Activated naive CD4-positive, alpha-beta T cell treated with anti-CD3 and anti-CD28 coated beads, Interleukin-2, amount 10 ng/mL, durations not matched to agents 7 days and 5 days (primary cell): ENCODE measurements at places on chromosomes 4 and X.

DNA sequence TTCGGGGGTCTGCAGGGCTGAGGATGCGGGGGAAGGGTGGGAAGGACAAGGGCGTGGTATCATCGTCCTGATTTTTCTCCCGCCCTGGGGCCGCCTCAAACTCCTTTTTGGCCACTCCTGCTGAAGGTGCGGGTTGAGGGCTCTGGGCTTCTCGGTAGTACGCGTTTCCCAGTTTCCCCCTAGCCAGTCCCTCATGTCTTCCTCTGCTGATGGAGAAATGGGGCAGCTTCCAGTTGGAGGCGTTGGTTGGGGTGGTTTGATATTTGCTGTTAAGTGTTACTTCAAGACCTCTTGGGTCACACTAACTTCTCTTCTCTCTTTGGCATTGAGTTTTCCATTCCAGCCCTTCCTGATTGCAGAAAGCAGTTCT, 482 bp downstream of the GSTCD start:
- H3K4me1 ChIP-seq: peaks cover 31% of the 10 kb centered on the region
- H3K27me3 ChIP-seq: no peaks in the 10 kb centered on the region
- H3K36me3 ChIP-seq: peaks cover 4% of the 10 kb centered on the region
- H3K27ac ChIP-seq: peak overlapping the region; percentile 83
- peak overlapping the region; percentile 98 for H3K4me3 ChIP-seq

DNA sequence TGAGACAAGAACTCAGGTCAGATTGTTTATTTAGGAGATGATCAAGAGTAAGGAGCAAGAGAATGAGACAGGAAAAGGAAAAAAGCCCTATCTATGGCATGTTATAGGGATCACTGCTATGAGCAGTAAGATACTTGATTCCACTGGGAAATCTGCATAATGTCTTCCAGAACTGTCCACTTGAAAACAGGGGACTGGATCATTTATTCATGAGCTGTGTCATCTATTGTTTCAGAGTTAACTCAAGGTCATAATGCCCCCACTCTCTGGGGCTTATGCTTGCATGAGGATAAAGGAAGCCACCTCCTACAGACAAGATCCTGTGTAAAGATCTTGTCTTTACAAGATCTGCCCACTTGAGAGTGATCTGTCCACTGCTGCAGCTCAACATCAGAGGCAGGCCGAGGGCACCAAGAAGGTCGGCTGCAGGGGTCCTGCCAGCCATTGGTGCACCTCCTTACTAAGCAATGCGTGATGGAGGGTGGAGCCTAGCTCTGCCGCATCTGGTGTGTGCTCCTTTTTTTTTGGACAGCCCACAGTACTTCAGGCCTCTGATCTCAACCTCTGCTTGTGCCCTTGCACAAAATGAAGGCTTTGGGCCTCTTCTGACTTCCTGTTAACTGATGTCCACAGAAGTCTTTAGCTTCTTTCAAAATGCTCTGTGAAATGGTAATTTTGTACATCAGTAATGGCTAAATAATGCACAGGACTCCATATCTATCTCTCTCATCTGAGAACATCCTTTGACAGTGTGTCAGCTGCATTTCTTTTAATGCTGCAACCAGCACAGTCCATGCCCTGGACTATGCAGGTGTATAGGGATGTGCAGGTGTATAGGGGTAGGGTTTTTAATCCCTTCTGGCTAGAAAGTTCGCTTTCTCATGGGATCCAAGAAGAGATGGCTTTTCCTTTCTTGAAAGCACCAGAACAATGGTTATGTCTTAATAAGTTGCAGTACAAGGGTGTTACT, 95.9 kb upstream of the TRPC3 start:
- no peak overlapping the region for H3K4me3 ChIP-seq
- DNase-seq: no peak
- H3K27me3 ChIP-seq: no peaks in the 10 kb centered on the region
- H3K4me1 ChIP-seq: no peaks in the 10 kb centered on the region
- H3K27ac ChIP-seq: no peak overlapping the region
- no peaks in the 10 kb centered on the region for H3K36me3 ChIP-seq

DNA sequence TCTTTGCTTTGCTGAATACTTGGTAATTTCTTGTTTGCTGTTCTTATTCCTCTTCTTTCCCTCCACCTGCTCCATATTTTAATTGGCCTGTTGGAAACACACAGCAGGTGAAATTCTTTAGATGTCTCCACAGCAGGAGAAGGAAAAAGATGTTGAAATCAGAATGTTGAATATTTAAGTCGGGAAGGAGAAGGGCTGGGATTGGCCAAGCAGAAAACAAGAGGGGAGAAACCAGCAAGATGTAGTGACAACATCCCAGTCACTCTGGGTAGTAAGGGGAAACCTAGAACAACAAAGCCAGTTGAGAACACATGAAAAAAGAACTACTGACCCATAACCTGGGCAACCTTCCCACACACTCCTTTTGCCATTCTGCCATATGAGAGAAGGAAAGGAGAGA, 37.3 kb upstream of the STAG2 start:
- H3K27ac ChIP-seq: no peak overlapping the region
- no peak for DNase-seq
- no peaks in the 10 kb centered on the region for H3K36me3 ChIP-seq
- H3K4me1 ChIP-seq: no peaks in the 10 kb centered on the region
- H3K27me3 ChIP-seq: no peaks in the 10 kb centered on the region

GRCh38 chr4:172945611-172946010, 223.0 kb upstream of the GALNT7 start:
- no peaks in the 10 kb centered on the region for H3K36me3 ChIP-seq
- no peaks in the 10 kb centered on the region for H3K4me1 ChIP-seq
- no peak overlapping the region for H3K4me3 ChIP-seq
- no peak overlapping the region for H3K27ac ChIP-seq
- H3K27me3 ChIP-seq: peaks cover 4% of the 10 kb centered on the region
- DNase-seq: no peak

DNA sequence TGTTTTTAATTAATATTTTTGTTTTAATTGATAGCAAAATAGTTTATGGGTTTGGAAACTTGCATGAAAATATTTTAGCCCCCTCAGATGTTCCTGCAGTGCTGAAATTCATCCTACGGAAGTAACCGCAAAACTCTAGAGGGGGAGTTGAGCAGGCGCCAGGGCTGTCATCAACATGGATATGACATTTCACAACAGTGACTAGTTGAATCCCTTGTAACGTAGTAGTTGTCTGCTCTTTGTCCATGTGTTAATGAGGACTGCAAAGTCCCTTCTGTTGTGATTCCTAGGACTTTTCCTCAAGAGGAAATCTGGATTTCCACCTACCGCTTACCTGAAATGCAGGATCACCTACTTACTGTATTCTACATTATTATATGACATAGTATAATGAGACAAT, 40.4 kb downstream of the MAP7D3 start:
- DNase-seq: no peak
- H3K4me3 ChIP-seq: no peak overlapping the region
- no peaks in the 10 kb centered on the region for H3K27me3 ChIP-seq
- H3K4me1 ChIP-seq: peaks cover 6% of the 10 kb centered on the region
- no peak overlapping the region for H3K27ac ChIP-seq
- H3K36me3 ChIP-seq: peaks cover 4% of the 10 kb centered on the region

DNA sequence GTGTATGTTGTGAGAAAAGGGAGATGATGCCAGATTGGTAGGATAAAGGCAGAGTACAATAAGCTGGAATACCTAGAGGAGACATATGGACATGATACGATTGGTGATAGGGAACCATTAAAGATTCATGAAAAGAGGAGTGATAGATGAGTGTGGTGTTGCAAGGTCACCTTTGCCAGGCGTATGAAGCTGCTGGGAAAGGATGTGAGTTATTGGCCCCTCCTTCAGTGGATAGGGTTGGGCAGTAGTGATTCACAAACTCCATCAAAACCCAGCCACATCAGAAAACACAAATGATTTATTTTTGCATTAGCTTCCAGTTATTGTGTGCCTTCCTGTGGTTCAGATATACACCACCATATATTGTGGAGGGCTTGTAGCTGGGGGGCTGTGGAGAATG, 34.3 kb downstream of the TMEM164 start:
- no peak for DNase-seq
- H3K27ac ChIP-seq: no peak overlapping the region
- no peaks in the 10 kb centered on the region for H3K4me1 ChIP-seq

- H3K4me1 ChIP-seq: no peaks in the 10 kb centered on the region
- H3K27me3 ChIP-seq: no peaks in the 10 kb centered on the region
- no peak for DNase-seq
Measured at GRCh38 chr4:34046580-34046979, 2197.7 kb downstream of the ARAP2 start.

DNA sequence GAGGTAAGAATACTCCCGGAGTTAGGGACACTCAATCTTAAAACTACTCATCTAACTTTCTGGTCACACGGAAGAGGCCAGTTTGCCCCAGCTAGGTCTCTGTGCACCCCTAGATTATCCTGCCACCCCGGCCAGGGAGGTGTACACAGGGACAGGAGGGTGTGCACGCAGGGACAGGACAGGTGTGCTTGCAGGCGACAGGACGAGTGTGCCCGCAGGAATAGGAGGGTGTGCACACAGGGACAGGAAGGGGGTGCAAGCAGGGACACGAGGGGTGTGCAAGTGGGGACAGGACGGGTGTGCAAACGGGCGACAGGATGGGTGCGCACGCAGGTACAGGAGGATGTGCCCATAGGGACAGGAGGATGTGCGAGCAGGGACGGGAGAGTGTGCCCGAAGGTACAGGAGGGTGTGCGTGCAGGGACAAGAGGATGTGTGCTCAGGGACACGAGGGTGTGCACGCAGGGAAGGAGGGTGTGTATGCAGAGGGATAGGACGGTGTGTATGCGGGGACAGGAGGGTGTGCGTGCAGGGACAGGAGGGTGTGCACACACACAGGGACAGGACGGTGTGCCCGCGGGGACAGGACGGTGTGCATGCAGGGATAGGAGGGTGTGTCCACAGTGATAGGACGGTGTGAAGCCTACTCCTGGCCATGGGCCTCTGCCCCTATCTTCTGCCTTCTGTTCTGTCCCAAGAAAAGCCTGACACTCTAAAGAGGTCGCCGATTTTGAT, 4.1 kb downstream of the TMEM271 start:
- H3K4me1 ChIP-seq: peaks cover 3% of the 10 kb centered on the region
- H3K36me3 ChIP-seq: peaks cover 3% of the 10 kb centered on the region
- DNase-seq: no peak
- no peak overlapping the region for H3K4me3 ChIP-seq
- H3K27me3 ChIP-seq: peaks cover 50% of the 10 kb centered on the region
- no peak overlapping the region for H3K27ac ChIP-seq
